ENCODE measurements at places on chromosomes 4 and X.

DNA sequence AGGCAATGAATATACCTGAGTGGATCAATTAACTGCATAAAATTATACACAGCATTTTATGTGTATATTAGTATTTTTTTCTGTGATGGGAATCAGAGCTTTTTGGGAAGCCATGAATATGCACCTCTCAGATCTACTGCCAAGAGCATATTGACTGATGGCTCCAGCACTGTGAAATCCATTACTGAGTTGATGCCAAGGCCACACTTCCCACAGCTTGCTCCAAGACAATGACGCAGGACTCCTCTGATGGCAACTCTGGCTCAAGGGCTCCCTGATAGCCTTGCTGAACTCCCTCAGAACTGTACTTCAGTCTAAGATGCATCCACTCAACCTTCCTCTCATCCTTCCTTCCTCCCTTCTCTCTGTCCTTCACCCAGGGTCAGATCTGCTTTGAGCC is 82.7 kb downstream of the OTC start:
- DNase-seq, result no peak

GRCh38 chrX:107324493-107325310 is 118.3 kb downstream of the DNAAF6 start:
- no peak for DNase-seq

DNA sequence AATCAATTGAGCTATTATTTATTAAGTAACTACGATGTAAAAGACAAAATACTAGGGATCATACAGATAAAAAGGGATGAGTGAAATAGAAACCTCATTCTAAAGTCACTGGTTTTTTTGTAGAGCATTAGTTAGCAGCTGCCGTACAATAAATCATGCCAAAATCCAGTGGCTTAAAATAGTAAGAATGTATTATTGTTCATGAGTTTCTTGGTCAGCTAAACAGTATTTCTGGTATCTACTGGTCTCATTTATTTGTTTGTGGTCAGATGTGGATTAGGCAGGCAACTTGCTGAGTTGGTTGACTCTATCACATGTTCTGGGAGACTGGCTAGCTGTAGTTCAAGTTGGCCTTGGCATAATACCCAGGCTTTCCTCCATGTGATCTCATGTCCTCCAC is 667.3 kb downstream of the GALNTL6 start:
- DNase-seq, result no peak

DNA sequence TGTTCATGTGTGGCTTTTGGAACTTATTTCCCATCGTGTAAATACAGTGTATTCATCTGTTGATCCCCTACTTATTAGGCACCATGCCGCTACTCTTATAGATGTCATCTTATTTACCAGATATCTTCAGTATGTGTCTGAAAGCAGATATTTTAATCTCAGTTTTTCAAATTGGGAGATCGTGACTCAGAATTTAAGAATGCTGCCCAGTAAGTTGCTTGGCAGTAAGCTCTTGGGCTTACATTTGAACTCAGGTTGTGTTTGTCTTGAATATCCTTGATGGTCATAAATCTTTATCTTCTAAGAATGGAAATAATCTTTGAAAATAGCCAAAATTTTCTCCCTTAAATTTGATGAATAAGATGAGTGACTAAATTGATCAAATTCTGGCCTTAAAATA is 45.9 kb upstream of the RPA4 start:
- no peak for DNase-seq

DNA sequence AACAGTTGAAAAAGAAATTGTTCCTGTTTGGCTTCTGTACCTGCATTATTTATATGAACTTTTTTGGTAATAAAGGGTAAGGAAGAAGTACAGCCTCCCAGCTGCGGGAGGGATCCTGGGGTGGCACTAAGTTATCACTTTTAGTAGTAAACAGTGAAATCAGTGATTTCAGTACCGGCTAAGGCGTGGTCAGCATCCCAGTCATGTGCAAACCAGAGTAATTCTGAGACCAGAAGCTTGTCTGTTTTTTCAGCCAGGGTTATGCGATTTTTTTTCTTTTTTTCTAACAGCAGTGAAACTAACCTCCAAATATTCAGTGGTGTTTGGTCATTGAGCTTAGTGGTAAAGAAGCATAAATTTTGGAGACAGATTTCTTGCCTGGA is 3.3 kb downstream of the EGF start:
- no peak for DNase-seq

GRCh38 chr4:179437962-179438361 is 1995.7 kb upstream of the AGA start:
- DNase-seq, result no peak

DNA sequence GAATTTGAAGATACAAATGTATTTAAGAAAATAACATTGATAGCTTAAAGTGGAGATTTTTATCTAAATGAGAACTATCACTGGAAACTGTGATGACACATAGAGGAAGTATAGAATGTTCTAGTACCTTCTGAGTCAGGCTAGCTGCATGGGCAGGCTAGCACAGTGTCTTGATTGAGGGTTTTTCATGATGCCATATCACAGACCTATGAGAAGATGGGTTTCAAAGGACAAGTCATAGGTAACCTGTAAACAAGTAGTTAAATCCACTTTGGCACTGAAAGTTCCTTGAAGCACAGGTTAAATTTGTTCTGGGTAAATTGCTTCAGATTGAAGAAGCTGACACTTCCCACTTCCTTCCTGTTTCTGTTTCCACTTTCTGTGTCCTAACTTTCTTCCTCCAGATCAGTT is 48.2 kb upstream of the CDKN2AIP start:
- no peak for DNase-seq

- DNase-seq, result no peak
Observed at GRCh38 chr4:101451086-101451485, 103.8 kb upstream of the PPP3CA start.

DNA sequence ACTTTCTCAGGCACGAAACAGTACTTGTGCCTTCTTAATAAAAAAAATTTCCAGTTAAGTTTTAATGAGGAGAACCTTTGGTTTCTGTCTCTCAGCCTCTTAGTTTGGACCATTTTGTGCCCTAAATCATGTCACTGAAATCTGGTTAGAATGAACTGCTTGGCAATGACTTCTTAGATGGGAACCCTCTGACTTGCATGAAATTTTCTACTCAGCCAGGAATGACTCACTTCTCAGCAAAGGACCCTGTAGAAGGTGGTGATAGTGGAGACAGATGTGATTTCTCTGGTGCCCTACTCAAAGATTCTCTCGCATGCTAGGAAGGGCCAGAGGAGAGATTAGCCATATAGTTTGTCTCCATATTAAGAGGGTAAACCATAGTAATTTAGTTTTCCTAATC is 50.5 kb downstream of the RASL11B start:
- DNase-seq, result no peak

DNA sequence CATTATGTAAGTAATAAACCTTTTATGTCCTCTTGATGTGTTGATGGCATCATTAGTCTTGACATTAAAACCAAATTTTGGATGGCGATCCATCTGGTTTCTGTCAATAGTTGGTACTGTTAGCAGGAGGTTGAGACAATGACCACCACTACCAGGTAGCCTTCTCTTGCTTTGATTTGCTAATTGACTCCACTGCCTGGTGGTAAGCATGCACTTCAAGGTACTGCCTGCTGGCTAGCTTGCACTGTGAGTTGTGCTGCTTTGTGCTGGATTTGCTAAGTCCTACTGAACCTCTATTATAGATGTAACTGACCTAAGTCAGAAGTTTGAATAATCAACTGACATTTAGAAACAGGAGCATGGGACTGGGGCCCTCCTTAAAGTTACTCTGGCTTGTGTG is 46.3 kb downstream of the ATP1B4 start:
- no peak for DNase-seq

DNA sequence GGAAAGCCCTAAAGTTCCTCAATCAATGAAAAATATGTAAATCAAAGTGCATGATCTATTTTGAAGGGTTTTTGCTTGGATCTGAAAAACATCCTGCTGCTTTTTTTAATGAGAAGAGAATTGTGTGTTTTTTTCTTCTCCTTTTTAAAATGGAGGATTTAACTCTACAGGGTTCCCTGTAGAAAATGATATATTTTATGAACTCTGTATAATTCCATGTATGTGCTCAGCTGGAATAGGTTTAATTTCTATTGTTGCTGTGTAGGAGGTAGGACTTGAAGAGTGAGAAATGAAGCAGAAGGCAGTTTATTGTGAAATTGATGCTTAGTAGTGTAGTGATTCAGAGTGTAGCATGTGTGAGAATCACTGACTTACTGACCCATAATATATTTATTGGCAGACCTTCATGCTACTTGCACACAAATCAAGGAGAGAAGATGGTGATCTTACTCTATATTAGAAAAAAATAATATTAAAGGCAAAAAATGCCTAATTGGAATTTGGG is 286.8 kb upstream of the FSTL5 start:
- no peak for DNase-seq

GRCh38 chr4:7725951-7726350 is 213.7 kb downstream of the AFAP1 start:
- DNase-seq, result no peak

DNA sequence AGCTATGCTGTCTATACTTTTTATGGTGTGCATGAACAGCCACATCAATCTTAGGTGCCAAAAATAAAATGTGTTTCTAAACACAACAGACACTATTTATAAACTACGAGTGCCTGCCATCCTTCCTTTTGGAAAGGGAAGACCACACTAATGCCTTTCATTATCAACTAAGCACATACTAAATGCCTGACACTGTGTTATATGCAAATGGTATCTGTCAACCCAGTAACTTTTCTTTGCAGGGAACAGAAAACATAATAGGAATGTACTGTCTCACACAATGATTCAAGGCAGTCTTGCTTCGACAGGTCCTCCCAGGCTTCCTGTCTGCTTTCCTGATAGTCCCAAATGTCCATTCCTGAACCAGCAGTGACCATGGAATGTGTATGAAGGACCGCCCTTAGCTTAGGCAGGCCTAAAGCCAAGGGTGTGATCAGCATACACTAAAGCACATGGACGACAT is 43.8 kb downstream of the ADGRA3 start:
- DNase-seq, result no peak

GRCh38 chrX:72714478-72714916 is 391 bp upstream of the PHKA1 start:
- DNase-seq, result no peak

DNA sequence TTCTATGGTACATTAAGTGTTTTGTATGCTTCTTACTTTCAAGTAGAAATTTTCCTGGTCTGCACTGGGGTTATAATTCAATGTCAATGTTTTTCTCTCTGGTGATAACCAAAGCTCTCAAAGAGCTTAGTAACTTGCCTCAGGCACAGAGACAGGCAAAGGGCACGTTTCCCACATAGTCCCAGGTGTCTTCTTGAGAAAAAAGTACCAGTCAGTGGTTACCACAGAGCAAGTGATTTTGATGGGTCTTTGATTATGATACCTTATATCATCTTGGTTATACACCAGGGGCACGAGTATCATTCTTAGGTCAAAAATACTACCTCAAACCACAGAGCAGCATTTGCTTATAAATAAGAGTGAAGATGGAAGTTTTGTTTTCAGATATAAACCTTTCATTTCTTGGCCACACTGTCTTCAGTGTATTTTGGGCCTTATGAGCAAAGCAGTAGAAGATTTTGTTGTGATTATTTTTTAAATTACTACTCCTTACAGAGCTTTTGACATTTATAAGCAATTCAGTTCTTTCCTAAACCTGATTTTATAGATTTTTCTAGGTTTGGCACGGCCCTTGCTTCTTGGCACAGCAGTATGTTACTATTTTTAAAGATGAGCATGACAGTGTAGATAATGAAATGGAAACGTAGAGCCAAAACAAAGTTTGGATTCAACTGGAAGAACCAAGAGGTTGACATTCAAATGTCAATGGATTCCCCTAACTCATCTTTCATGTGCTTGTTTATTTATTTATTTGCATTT is 85.3 kb upstream of the TLL1 start:
- DNase-seq, result no peak

GRCh38 chr4:4395849-4396627 is 9.1 kb downstream of the NSG1 start:
- DNase-seq, result no peak

DNA sequence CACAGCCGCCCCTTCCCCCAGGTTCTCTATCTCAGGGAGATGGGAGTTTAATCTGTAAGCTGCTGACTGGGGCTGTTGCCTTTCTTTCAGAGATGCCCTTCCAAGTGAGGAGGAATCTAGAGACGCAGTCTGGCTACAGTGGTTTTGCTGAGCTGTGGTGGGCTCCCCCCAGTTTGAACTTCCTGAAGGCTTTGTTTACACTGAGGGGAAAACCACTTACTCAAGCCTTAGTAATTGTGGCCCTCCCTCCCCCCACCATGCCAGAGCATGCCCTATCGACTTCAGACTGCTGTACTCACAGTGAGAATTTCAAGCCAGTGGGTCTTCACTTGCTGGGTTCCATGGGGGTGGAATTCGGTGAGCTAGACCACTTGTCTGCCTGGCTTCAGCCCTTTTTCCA is 131.3 kb downstream of the FAAH2 start:
- DNase-seq, result no peak

GRCh38 chrX:10685923-10686595 is 65.7 kb upstream of the MID1 start:
- DNase-seq, result no peak

GRCh38 chrX:29640106-29640505 is 575.3 kb upstream of the MAGEB2 start:
- DNase-seq, result no peak

- DNase-seq, result no peak
Observed at GRCh38 chrX:12469296-12469695, 321.9 kb upstream of the PRPS2 start.

- no peak for DNase-seq
Observed at GRCh38 chr4:102809691-102810090, 17.7 kb downstream of the UBE2D3 start.

- no peak for DNase-seq
Observed at GRCh38 chr4:45453258-45453853, 670.5 kb downstream of the GABRG1 start.

- no peak for DNase-seq
Observed at GRCh38 chrX:47026198-47026597, 52.0 kb upstream of the RGN start.

GRCh38 chrX:130251671-130252070 is 17.0 kb downstream of the ZNF280C start:
- DNase-seq, result no peak

Measured in stimulated activated CD8-positive, alpha-beta memory T cell treated with anti-CD3 and anti-CD28 coated beads, Interleukin-4, amount 100 ng/mL, for 4 hours (primary cell).